Kidney capillary endothelial cell (primary cell): ENCODE measurements at places on chromosomes 5 and 9.
A peak's percentile ranks its signal among the peaks of the same experiment; 100 is the strongest.

GRCh38 chr5:142626099-142626498 lies 59.8 kb downstream of the FGF1 start:
- no peak for DNase-seq

DNA sequence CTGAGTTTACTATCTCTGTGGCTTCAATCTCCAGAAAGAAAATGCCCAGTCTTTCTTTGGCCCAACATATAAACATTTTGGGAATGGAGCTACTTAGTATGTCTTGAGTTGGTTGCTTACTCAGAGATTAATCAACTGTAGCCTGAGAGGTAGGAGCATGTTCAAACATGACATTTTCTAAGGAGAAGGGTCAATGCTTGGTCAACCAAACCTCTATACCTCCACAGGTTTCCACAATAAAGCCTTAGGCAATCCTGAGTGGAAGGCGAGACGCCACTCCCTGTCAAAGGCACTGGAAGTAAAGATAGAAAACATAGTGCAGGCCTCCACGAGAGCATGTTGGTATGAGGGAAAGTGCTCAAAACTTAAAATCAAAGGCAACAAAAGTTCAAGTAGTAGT lies 411.4 kb downstream of the KCTD16 start:
- no peak for DNase-seq

DNA sequence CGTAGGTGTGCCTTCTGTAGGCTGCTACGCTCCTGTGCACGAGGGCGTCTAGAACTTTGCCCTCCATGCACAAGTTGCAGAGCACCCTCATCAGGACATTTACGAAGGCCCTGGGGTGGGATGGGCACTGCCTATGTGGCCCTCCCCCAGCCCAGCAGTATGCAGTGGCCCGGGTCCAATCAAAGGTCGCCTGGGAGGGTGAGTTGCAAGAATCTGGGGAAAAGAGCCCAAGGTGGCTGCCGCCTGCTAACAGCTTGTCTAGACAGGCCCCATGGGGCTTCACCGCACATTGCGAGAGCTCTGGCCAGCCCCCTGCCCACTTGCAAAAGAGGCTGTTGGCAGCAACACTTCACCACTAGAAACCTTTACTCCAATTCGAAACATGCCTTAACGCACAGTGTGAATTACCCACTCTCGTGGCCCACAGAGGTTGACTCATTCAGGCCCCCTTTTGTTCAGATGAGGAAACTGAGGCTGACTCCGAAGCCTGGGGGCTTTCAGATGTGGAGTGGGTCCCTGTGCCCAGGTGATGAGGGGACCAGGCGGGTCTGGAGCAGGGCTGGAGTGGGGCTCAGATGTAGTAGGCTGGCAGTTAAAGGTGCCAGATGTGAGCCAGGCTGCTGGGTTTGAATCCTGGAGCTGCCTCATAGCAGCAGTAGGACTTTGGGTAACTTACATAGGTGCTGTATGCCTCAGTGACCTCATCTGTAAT lies 31.8 kb upstream of the IL17B start:
- DNase-seq, result no peak

GRCh38 chr5:108146222-108146621 lies 235.7 kb downstream of the FBXL17 start:
- DNase-seq, result no peak

- peak; percentile 59 for DNase-seq
Observed at GRCh38 chr9:32968101-32969011, 33.1 kb downstream of the APTX start.

- no peak for DNase-seq
Observed at GRCh38 chr9:32142074-32142473, 242.4 kb upstream of the ACO1 start.

GRCh38 chr9:38134611-38135237 lies 65.7 kb upstream of the SHB start:
- DNase-seq, result no peak

DNA sequence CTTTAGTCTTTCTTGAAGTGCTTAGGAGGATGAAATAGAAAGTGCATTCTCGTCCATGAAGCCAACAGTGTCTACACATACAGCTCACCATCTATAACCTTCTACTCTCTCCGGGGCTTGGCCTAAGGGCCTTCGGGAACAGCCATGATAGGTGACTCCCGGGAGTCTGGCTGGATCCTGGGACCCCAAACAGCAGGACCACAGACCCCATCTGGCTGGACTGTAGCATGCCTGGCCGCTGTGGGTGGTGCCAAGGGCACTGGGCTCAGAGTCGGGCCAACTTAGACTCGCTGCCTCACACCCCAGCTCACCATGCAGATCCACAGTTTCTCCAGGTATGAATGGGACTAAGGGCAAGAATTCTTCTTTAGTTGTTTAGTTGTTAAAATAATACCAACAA lies 16.3 kb downstream of the GABBR2 start:
- no peak for DNase-seq

- no peak for DNase-seq
Observed at GRCh38 chr9:111412280-111412679, 71.9 kb downstream of the ECPAS start.

DNA sequence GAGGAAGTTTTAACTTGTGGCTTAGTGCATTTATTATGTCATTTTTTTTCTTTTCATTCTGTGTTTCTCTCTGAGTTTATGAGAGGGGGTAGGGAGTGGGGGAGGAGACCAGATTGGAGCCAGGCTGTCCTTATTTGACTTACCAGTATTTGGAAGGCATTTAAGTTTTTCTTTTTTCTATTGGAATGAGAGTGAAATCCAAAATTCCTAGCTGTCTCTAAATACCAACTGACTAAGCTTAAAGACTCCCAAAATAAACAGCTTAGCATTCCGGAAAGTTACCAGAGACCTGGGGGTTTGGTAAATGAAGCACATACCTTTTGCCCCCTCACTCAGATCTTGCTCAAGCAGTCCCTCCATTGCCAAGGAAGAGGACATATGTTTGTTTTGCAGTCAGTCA lies 581.9 kb upstream of the BRINP1 start:
- DNase-seq, result no peak

DNA sequence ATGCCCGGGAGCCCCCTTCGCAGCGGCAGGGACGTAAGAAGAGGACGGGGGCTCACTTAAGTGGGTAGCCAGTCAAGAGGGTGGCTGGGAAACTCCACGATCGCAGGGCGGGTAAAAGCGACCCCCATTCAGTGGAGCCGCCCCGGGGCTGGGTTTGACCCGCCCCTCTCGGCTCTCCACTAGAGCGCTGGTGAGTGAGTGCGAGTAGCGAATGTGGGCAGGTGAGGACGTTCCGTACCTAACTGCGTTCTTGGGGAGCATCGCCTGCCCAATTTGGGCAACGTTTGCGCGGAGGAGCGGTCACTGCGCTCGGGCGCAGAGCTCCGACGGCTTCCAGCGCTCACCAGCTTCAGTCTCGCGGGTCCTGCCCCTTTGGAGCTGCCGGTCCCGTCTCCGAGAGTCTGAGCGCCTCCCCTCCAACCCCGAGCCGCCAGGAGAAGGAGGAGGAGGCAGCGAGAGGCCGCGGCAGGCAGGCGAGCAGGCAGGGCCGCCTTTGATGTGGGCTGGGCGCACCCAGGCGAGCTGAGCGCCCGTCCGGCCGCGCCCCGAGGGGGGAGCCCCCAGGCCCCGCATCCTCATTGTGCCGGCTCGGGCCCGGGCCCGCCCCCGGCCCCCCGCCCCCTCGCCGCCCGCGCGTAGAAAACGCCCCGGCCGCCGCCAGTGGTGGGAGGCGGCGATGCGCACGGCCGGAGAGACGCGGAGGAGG lies at the start of gene FGF18:
Gene FGF18 (plus strand): TSS at position 666 of the 706 bp plus-strand sequence. CDS start 553 bp downstream, outside the sequence.
- DNase-seq, result no peak

DNA sequence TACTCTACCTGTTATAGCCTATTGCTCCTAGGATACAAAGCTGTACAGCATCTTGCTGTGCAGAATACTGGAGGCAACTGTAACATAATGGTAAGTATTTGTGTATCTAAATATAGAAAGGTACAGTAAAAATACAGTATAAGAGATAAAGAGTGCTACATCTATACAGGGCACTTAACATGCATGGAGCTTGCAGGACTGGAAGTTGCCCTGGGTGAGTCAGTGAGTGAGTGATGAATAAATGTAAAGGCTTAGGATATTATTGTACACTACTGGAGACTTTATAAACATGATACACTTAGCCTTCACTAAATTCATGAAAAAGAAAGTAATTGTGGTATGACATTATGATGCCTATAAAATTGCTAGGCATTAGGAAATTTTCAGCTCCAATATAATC lies 65.5 kb upstream of the OSMR start:
- DNase-seq, result no peak
